ENCODE measurements at places on chromosomes 7 and 10.

DNA sequence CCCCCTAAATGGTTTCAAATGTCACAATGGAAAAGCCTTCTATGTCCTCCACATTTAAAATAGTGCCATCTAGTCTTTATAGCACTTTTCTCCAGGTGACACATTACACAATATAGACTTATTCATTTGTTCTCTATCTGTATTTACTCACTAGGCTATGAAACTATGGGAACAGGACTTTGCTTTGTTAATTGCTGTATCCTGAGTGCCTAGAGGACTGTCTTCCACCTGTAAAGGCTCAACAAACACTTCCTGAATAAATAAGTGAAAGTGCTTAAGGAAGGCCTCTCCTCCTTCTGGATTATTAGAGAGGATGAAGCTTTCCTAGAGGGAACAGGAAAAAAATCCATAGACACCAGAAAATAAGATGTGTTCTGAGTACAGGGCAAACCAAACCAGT, 397.6 kb upstream of the LRRN3 start:
- peak; percentile 3 for DNase-seq

DNA sequence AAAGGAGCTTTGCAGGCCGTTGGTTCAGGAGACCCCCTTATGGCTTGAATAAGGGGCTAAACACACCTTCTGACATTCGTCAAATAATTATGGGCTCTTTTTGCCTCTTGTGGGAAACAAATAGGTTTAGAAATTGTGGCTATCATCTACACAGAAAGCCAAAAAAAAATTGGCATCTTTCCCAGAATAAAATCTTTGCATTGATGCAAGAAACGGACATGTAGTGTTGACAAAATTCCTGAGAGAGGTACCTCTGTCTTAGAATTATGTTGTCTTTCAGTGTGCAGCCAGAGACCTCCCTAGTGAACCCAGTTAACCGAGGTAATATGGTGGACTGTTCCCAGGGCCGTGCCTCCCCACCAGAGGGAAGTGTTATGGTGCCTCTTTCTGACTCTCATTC, 283.9 kb downstream of the SDHAF3 start:
- DNase-seq = peak; percentile 11

DNA sequence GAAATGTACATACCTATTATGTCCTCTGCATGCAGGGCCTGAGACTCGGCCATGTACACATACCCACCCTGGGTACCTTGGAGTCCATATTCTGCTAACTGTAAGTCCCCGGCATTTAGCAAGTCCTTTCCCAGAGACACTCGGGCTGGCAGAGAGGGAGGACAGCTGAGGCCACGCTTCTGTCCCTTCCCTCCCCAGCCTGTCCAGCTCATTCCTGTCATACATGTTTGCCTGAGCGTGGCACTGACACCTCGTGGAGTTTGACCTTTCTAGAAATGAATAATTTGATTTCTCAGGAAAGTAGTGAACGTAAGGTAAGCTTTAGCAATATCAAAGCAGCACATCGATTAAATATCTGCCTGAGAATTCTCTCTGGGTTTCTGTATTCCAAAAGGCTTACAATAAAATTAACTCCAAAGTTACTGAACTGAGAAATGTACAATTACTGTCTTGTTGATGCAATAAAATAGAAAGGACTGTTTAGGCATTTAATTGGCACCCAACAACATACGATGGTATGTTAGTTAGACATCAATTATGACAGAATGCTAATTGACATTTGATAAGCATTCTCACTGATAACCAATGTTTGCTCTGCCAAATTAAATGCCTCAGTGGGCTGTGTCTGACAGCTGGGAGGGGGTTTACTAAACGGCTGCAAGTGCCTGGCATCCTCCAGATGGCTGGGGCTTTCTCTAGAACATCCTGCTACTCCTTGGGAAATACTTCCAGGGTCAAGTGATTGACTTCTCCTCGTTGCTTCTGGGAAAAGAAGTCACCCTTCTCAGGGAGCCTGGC, 221.2 kb downstream of the CCSER2 start:
- no peak for DNase-seq

- DNase-seq = no peak
Observed at GRCh38 chr10:127702271-127702670, 34.7 kb upstream of the FOXI2 start.

- no peak for DNase-seq
Observed at GRCh38 chr10:112402917-112403316, 29.0 kb downstream of the ACSL5 start.

- no peak for DNase-seq
Observed at GRCh38 chr7:47924266-47924665, 24.0 kb downstream of the PKD1L1 start.

- DNase-seq = no peak
Observed at GRCh38 chr10:128029731-128030369, 96.4 kb downstream of the MKI67 start.

DNA sequence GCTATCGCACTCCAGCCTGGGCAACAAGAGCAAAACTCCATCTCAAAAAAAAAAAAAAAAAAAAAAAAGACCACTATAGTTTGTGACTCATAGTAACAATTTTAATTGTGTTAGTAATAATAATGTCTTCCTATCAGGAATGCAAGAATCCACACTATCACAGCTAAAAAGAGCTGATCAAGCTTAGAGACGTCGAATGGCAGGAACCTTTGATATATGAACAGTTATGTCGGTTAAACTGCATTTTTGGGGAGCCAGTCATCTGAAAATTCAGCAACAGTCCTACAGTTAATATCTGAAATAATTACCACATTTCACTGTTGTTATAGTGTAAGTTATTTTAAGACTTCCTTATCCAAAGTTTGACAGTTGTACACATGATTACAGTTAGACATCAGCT, 8.8 kb downstream of the PHYH start:
- no peak for DNase-seq

DNA sequence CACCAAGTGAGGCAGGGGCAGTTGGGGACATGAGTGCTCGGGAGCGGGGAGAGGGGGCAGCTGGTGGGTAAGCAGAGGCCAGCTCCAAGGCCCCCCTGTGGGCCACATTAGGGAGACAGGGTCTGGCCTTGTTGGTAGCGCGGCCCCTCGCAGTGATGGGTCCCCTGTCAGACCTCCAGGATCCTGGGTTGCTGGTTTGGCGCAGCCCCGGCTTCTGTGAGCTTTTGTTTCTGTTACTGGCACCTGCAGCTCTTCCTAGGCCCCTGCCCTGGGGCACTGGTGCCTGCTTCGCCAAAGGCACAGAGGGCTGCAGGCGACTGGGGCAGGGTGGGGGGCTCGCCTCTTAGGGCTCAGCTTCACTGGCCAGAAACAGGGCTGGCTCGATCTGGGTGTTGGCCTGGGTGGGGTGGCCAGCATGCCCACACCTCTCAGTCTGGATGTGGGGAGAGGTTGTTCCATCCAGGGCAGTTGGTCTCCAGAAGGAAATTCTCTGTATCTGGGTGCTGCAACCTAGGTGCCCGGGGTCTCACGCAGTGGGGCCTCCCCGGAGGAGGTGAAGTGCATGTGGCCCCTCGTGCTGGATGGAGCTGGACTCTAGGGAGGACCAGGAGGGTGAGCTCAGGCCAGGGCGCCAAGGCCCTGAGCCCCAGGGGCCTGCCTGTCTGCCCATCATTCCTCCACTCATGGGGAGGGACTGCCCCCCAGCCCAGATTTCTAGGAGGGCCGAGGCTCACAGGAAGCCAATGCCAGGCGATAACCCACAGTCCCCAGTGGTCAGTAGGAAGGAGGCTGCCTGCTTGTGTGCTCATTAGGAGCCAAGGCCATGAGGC, 138.6 kb downstream of the LHPP start:
- DNase-seq = no peak

GRCh38 chr7:4162884-4163564, 519.1 kb upstream of the FOXK1 start:
- DNase-seq = no peak

GRCh38 chr7:88040694-88041093, 106.6 kb downstream of the ADAM22 start:
- DNase-seq = no peak

- DNase-seq = no peak
Observed at GRCh38 chr10:86325158-86325557, 41.4 kb downstream of the GRID1 start.

- DNase-seq = no peak
Observed at GRCh38 chr7:74665296-74665938, 7.9 kb downstream of the GTF2I start.

DNA sequence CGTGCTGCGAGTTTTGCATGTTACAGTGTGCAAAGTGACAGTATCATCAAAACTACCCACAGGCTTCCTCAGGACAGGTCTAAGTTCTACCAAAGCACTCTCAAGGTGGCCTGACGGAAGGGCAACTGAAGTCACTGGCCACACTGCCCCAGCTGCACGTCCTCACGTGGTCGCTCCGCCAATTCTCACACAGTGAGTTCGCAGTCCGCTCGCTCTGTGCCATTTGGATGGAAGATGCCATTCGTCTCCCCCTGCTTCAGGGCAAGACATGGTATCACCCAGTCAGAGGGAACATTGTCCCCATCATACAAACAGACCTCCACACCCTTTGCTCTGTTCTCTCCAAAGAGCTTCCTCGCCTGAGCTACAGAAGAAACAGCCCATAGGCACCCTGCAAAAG, 109.6 kb upstream of the COBL start:
- DNase-seq = no peak

- DNase-seq = no peak
Observed at GRCh38 chr10:113517901-113518260, 35.0 kb upstream of the HABP2 start.

DNA sequence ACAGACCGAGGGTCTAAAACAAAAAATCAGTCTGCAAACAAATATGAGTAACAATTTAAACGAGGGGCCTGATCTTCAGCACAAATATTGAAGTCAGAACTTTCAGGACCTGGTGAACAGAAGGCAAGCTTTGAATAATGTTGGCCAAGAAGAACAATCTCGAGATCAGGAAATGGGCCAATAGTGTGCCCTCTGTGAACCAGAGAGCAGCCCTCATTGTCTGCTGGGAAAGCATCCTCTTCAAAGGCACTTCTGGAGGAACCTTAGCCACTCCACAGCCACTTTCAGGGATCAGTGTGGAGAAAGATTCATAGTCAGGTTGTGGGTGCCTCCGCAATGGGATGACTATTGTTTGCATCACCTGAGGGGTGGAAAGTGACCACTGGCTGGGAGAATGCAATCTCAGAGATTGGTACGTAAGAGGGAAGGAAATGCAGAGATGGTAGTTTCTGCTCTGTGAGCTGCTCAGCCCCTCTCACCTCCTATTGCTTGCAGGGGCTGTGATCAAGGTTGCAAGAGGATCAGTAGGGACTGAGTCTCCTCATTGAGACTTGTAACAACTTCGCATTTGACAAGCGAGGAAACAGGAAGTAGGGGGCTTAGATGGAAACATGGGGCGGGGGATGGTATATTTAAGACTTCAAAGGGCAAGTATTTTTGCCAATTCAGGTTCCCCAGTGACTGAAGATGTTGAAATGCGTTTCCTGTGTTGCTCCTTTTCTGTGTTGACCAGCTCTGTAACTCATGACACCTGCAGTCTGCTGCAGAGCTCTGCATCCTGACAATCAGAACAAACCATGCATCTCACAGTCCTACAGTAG, 28.4 kb upstream of the IFRD1 start:
- DNase-seq = no peak

- no peak for DNase-seq
Observed at GRCh38 chr7:135111379-135111778, 36.5 kb upstream of the TMEM140 start.

DNA sequence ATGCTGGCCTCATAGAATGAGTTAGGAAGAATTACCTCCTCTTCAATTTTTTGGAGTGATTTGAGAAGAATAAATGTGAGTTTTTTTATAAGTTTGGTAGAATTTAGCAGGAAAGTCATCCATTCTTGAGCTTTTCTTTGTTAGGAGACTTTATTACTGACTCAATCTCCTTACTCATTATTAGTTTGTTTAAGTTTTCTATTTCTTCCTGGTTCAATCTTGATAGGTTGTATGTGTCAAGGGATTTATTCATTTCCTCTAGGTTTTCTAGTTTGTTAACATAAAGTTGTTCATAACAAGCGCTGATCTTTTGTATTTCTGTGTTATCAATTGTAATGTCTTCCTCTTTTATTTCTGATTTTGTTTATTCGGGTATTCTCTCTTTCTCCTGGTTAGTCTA, 47.4 kb downstream of the BICC1 start:
- DNase-seq = no peak

GRCh38 chr10:22733992-22734391, 19.6 kb upstream of the PIP4K2A start:
- DNase-seq = no peak

DNA sequence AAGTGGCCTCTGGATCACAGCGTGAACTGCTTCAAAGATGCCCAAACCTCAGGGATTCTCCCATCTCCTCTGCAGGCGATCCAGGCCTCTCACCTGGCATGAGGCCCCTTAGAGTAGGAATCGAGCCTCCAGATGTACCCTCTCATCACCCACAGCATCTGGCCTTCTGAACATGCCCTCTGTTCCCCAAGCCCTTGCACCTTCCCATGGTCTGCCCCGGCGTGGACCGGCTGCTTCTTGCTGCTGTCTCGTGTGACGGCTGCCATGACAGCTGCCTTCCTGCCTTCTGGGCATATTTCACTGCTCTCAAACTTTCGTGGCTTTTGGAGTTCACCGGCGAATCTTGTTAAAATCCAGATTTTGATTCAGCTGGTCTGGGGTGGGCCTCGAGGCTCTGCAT, 157.2 kb upstream of the NPS start:
- no peak for DNase-seq

- no peak for DNase-seq
Observed at GRCh38 chr10:101464599-101464998, 110.6 kb downstream of the BTRC start.

- DNase-seq = no peak
Observed at GRCh38 chr7:102097601-102098161, 189.0 kb upstream of the SH2B2 start.

DNA sequence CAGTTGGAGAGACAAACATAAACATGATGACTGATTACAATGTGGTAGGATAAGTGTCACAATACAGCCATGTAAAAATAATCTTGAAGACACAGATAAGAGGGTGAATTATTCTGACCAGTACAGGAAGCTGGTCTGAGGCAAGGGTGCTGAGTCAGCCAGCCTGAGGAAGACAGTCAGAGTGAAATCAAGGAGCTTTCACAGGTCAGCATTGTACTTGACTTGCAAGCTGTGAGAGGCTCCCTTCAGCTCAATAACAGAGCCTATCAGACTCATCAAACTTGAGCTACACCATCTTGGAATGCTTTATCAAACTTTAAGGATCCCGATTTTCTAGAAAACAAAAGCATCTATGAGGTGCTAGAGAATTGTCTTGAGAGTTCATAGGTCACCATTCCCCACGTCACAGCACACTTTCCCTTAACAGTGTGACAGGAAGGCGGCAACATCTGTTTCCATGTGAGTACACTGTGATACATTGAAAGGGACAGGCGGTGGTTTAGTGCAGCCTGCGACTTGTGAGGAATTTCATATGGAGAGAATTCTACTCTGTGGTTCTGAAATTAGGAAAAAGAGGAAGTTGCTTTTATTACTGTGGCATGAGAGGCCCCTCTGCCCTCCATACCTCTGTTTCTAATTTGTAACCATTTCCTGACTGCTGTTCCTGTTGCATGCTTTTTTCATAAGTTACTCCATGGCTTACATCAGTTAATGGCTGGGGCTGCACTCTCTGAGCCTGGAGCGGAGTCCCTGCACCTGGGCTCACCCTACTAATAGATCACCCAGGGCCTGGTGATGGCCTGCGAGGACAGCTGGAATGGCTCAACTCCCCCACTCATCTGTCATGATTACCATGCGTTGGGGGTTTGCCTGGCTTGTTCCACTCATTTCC, 417.1 kb downstream of the SUGCT start:
- DNase-seq = no peak

GRCh38 chr10:31602541-31603234, 283.7 kb downstream of the ZEB1 start:
- peak; percentile 48 for DNase-seq

All from NCI-H345 (cell line).